Activated CD8-positive, alpha-beta T cell treated with anti-CD3 and anti-CD28 coated beads for 36 hours (primary cell): ENCODE measurements at places on chromosomes 2 and 18. TPM values are rescaled to one million over a fixed set of nuclear protein-coding genes. Genes with fewer than 3 reads are reported as not detected.

Gene RAB27B
- not detected for total RNA-seq

Gene INHA
- total RNA-seq = not detected

Gene FSHR
- not detected for total RNA-seq

Gene CEP76
- total RNA-seq = 11.9 TPM

Gene MYO7B
- total RNA-seq = 0.65 TPM

Gene TLX2
- 0.16 TPM for total RNA-seq

Gene SLC25A52
- total RNA-seq = not detected

Gene NGEF
- total RNA-seq = not detected

Gene CTNNA2
- not detected for total RNA-seq

Gene SPR
- 9.4 TPM for total RNA-seq

Gene POTEF
- not detected for total RNA-seq

Gene IGFBP5
- not detected for total RNA-seq

Gene PJVK
- 4.6 TPM for total RNA-seq

Gene AQP4
- total RNA-seq = not detected

Gene DNAH6
- 0.90 TPM for total RNA-seq

DNA sequence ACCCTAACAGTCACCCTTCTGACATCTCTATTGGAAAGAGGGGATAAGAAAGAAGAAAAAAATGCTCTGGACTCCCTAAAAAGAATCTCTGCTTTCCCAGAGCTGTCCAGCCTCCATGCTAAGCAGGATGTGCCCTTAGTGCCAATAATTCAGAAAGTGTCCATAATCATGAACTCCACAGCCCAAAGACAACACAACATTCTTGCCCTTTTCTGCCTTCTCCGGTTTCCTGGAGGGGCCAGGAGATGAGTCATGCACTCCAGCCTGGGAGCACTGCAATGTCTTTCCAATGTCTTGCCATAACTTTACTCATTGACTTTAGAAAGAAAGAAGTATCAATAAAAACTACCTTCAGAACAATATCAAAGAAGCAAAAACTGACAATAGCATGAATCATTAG lies 44.0 kb downstream of the KLF7 start:
- DNase-seq = no peak
- no peaks in the 10 kb centered on the region for H3K27me3 ChIP-seq
- H3K36me3 ChIP-seq = peaks cover 14% of the 10 kb centered on the region
- H3K4me1 ChIP-seq = peaks cover 58% of the 10 kb centered on the region
- no peak overlapping the region for H3K4me3 ChIP-seq

DNA sequence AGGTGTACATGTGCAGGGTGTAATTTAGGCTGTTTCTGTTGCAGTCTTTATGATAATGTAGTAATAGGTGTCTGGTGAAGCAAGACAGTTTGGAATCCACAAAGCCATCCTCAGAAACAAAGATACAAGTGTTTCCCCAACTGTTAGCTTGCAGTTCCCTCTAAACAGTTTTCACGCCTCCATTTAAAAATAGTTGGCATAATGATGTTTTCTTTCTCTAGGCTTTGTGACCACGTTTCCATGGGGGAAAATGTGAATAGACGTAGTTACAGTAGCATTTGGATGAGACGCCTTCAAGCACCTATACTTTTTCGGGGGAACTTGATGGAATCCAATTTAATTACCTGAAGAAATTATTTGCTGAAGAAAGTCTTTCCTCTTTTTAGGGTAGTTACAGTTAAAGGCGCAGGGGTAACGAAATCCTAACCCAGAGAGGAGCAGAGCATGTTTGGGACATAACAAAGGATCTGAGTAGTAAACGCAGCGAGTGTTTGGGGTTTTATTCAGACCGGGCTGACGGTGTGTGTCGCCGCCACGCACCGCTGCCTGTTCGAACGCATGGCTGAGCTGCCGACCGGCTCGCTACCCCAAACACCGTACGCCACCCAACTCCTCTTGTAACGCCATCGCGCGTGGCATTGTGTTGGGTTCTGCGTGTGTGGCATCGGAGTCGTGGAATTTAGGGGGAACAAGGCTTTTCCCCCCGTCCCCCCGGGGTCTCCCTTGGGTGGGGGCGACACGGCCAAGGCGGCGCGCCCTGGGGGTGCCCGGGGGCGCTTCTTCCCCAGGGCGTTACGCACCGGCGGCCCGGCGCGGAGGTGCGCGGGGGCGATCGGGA lies 681 bp upstream of the NRP2 start:
- no peak overlapping the region for H3K27ac ChIP-seq
- DNase-seq = no peak
- no peaks in the 10 kb centered on the region for H3K36me3 ChIP-seq
- H3K27me3 ChIP-seq = peaks cover 56% of the 10 kb centered on the region
- H3K4me3 ChIP-seq = peak overlapping the region; percentile 60
- H3K4me1 ChIP-seq = peaks cover 22% of the 10 kb centered on the region

DNA sequence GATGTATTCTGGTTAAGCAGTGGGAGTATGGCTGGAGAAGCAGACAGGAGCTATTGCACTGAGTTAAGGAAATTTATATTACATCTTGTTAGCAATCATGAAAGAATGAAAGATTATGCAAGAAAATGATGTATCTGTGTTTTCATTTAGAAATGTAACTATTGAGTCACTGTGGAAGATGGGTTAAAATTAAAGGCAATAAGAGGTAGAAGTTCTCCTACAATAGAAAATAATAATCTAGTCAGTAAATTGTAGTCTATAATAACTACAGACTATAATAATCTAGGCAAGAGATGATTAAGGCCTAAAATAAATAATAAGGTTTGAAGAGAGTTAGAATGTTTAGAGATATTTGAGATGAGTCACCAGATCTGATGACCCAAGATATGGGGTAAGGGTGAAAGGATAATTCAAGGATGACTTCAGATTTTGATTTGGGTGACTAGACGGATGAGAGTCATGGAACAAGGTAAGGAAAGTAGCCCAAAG lies 371.9 kb upstream of the KCNH7 start:
- H3K36me3 ChIP-seq = no peaks in the 10 kb centered on the region
- H3K27ac ChIP-seq = no peak overlapping the region
- no peak for DNase-seq
- H3K4me3 ChIP-seq = no peak overlapping the region

- peak; percentile 48 for DNase-seq
- peaks cover 61% of the 10 kb centered on the region for H3K4me1 ChIP-seq
- H3K36me3 ChIP-seq = no peaks in the 10 kb centered on the region
- no peak overlapping the region for H3K4me3 ChIP-seq
- H3K27ac ChIP-seq = peak overlapping the region; percentile 68
These were observed 241.4 kb upstream of the CXCR4 start for GRCh38 chr2:136359121-136359965.

- H3K36me3 ChIP-seq = no peaks in the 10 kb centered on the region
- no peak for DNase-seq
- H3K4me3 ChIP-seq = no peak overlapping the region
These were observed 111.8 kb downstream of the ERBB4 start for GRCh38 chr2:212426637-212427412.

GRCh38 chr2:43455731-43456642 lies 139.9 kb downstream of the THADA start:
- no peak overlapping the region for H3K4me3 ChIP-seq
- H3K27ac ChIP-seq = no peak overlapping the region

- no peaks in the 10 kb centered on the region for H3K4me1 ChIP-seq
- no peaks in the 10 kb centered on the region for H3K27me3 ChIP-seq
- no peak overlapping the region for H3K27ac ChIP-seq
- DNase-seq = no peak
These were observed 85.0 kb downstream of the FASTKD2 start for GRCh38 chr2:206850369-206850768.

GRCh38 chr2:163255086-163255485 lies 416.5 kb upstream of the KCNH7 start:
- no peaks in the 10 kb centered on the region for H3K4me1 ChIP-seq
- no peaks in the 10 kb centered on the region for H3K27me3 ChIP-seq
- no peak overlapping the region for H3K4me3 ChIP-seq
- no peak overlapping the region for H3K27ac ChIP-seq
- no peak for DNase-seq

DNA sequence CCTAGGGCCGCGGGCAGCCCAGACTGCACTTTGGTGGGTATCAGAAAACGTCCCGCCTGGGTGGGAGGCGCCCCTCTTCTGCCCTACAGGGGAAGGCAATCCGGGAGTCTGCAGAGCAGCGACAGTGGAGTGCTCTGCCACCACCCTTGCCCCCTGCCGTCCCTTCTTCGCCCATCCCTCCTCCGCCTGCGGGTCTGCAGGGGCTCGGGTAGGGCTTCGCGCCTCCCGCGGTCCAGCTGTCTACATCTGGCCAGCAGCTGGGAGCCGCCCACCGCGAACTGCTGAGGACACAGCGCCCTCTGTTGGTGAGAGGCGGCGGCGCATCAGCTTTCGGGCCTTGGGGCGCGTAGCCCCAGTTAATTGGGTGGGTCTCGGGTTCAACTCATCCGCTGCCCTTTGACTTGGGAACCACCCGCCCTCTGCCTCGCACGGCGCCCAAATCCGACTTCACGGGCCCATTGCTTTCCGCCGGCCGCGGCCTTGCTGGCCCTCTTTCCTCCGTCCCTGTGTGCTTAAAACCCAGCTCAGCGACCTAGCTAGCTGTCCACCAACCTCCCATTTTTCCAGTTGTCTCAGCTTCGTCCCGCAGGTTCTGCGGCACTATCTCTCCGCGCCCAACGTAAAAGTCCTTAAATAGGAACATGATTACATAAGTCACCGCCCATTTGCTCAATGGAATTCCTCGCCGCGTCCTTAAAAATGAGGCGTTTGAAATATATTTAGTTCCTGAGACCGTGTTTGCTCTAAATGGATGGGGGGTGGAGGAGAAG lies 17.6 kb downstream of the WNT10A start:
- H3K27ac ChIP-seq = peak overlapping the region; percentile 73
- H3K36me3 ChIP-seq = peaks cover 8% of the 10 kb centered on the region
- peaks cover 33% of the 10 kb centered on the region for H3K27me3 ChIP-seq
- peak overlapping the region; percentile 56 for H3K4me3 ChIP-seq
- peaks cover 43% of the 10 kb centered on the region for H3K4me1 ChIP-seq

- H3K27ac ChIP-seq = no peak overlapping the region
- H3K4me1 ChIP-seq = peaks cover 10% of the 10 kb centered on the region
- no peaks in the 10 kb centered on the region for H3K36me3 ChIP-seq
- no peak for DNase-seq
These were observed 40.5 kb upstream of the ATG16L1 start for GRCh38 chr2:233210843-233211547.

- H3K27ac ChIP-seq = no peak overlapping the region
- H3K4me1 ChIP-seq = peaks cover 66% of the 10 kb centered on the region
- H3K36me3 ChIP-seq = peaks cover 47% of the 10 kb centered on the region
These were observed 183.8 kb upstream of the STON1 start for GRCh38 chr2:48346124-48346536.

GRCh38 chr2:209761566-209761965 lies 10.1 kb upstream of the UNC80 start:
- no peaks in the 10 kb centered on the region for H3K4me1 ChIP-seq
- no peak overlapping the region for H3K4me3 ChIP-seq
- DNase-seq = no peak
- no peaks in the 10 kb centered on the region for H3K27me3 ChIP-seq
- no peak overlapping the region for H3K27ac ChIP-seq

GRCh38 chr18:69257861-69258458 lies 142.7 kb upstream of the DOK6 start:
- no peaks in the 10 kb centered on the region for H3K36me3 ChIP-seq
- no peaks in the 10 kb centered on the region for H3K27me3 ChIP-seq
- H3K4me3 ChIP-seq = no peak overlapping the region
- no peak overlapping the region for H3K27ac ChIP-seq
- H3K4me1 ChIP-seq = no peaks in the 10 kb centered on the region
- no peak for DNase-seq

DNA sequence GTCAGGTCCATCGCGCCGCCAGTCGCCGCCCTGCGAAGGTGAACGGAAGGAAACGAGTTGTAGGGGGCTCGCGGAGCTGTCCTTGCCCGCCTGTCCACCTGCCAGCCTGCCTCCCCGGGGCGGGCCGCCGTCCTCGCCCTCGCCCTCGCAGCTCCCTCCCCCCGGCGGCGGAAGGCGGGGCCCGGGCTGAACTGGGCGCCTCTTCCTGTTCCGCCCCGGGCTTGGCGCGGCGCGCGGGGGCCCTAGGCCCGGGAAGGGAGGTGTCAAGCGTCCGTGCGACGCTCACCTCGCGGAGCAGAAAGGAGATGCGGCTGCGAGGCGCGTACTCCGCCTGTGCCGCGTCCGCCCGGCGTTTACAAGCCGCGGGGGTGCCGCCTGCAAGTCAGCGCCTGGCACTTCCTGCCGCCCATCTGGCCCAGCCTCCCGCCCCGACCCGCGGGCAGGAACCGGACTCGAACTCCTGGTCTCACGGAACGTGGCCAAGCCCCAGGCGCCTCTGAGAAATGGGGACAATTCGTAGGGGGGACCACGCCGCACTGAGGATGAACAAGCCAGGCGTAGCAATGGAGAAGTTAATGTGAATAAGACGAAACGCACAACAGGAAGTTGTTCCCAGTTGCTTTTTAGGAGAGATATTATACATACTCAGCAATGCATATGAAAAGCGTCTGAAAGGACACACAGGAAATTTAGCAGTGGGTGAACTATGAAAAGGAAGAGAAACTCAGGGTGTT lies at the start of gene CNPPD1:
Gene CNPPD1, minus strand, starts transcription at position 108 of the 734 bp plus-strand sequence. Its CDS starts 97 bp downstream, at position 11.
- peak within 1 kb of the TSS; percentile 97 for H3K27ac ChIP-seq
- no peaks in the 10 kb centered on the region for H3K27me3 ChIP-seq
- H3K36me3 ChIP-seq = peaks cover 36% of the 10 kb centered on the region
- H3K4me3 ChIP-seq = peak within 1 kb of the TSS; percentile 97
- peaks cover 53% of the 10 kb centered on the region for H3K4me1 ChIP-seq
- DNase-seq = peak; percentile 90

- H3K4me3 ChIP-seq = peak overlapping the region; percentile 78
- H3K36me3 ChIP-seq = peaks cover 86% of the 10 kb centered on the region
- peaks cover 89% of the 10 kb centered on the region for H3K4me1 ChIP-seq
- no peaks in the 10 kb centered on the region for H3K27me3 ChIP-seq
- DNase-seq = peak; percentile 88
These were observed 8.1 kb downstream of the LBH start for GRCh38 chr2:30239308-30239985.

- H3K36me3 ChIP-seq = no peaks in the 10 kb centered on the region
- DNase-seq = peak; percentile 49
- peaks cover 41% of the 10 kb centered on the region for H3K4me1 ChIP-seq
- H3K4me3 ChIP-seq = no peak overlapping the region
- H3K27me3 ChIP-seq = peaks cover 10% of the 10 kb centered on the region
These were observed 24.4 kb downstream of the GRHL1 start for GRCh38 chr2:9975805-9976447.

GRCh38 chr2:95389245-95390119 lies 13.0 kb upstream of the FAHD2A start:
- H3K27ac ChIP-seq = no peak overlapping the region
- no peaks in the 10 kb centered on the region for H3K4me1 ChIP-seq
- peaks cover 4% of the 10 kb centered on the region for H3K27me3 ChIP-seq
- DNase-seq = peak; percentile 67
- no peaks in the 10 kb centered on the region for H3K36me3 ChIP-seq
